ENCODE measurements at places on chromosomes 3 and 15. TPM values are rescaled to one million over a fixed set of nuclear protein-coding genes. Genes with fewer than 3 reads are reported as not detected.

- no peak for DNase-seq
These were observed 45.6 kb upstream of the LDHAL6B start for GRCh38 chr15:59160880-59161593.

NPAP1 gene
- 0.53 TPM for polyA plus RNA-seq

SH3GL3 gene
- 8.0 TPM for polyA plus RNA-seq

DNA sequence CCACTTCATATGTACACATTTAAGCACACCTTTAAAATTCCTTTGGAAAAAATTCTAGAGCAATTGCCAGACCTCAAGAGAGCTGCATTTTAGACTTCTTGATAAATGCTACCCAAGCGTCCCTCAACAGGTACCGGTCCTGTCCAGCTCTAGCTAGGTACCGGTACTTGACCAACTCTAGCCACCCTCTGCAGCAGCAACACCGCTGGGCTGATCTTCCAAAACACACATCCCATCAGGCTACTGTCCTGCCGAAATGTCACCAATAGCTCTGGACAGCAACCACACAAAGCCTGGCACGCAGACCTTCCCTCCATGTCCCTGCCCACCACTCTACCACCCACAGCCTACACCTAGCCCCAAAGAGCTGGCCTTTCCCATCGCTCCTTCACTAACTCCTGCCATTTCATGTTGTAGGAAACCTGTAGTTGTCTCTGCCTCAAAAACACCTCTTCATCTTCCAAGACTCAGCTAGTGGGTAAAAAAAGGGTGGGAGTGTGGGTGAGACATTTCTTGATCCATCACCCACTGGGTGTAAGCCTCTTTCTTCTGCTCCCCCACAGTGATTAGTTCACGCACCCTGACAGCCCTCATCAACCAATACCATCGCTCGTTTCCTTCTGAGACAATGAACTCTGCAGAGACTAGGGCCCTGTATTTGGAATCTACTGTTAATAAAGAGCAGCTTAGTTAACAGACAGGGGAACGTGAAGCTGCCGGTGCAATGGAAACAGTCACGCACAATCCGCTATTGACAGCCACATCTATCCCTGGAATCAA, 6.8 kb downstream of the CHSY1 start:
- DNase-seq = no peak

DNA sequence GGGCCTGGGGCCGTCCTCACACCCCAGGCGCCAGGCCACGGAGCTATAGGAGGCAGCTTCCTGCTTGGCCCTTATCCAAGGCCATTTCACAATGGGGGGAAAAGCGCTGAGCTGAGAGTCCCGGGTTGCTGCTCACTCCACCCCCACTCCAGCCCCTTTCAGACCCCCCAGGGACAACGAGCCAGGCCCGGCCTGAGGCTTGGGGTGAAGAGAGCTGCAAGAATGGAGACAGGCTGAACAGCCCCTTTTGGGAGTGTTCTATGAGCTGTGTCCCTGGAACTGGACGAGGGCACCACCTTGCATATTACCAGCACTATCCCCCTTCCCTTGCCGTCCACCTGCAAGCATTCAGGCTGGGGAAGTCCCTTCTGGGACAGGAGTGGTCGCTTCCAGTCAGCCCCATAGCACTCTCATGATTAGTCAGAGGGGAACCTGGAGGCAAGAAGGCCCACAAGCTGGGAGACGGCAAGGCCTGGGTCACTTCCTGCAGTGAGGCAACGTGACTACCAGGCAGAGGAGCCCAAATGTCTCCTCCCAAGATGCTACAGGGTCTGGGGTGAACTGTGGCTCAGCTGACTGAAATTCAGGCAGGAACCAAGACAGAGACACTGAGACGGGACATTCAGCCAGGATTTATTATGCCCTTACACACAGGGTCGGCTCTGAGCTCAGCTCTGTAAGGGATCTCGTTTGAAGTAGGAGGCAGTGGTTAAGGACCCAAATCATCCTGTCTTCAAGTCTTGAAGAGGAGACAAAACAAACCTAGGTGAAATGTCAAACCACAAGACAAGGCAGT, 8.6 kb upstream of the SRP14 start:
- DNase-seq = peak; percentile 74

- no peak for DNase-seq
These were observed 20.0 kb downstream of the BOC start for GRCh38 chr3:113231391-113231790.
